ENCODE measurements at places on chromosomes 2 and 18.

GRCh38 chr2:120344976-120345581, 857 bp upstream of the INHBB start:
- DNase-seq: no peak

DNA sequence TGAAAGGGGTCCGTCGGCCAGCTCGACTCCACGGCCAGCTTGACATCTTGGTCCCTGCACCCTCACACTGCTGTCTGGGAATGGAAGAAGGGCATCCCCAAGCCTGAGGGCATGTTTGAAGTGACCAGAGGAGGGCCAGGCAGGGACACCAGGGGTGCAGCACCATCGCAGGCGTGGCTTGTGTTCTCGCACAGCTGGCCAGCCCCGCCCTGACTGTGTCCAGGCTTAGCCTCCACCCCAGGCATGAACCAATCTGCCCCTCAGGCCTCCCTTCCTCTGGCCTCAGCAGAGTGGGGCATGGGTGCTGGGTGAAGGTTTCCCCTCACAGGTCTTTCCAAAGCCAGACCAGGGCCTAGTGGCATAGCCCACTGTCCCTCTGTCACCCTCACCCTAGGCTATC, 25.0 kb downstream of the EMX1 start:
- no peak for DNase-seq

- peak; percentile 86 for DNase-seq
Observed at GRCh38 chr2:36485521-36485920, 112.4 kb downstream of the FEZ2 start.

DNA sequence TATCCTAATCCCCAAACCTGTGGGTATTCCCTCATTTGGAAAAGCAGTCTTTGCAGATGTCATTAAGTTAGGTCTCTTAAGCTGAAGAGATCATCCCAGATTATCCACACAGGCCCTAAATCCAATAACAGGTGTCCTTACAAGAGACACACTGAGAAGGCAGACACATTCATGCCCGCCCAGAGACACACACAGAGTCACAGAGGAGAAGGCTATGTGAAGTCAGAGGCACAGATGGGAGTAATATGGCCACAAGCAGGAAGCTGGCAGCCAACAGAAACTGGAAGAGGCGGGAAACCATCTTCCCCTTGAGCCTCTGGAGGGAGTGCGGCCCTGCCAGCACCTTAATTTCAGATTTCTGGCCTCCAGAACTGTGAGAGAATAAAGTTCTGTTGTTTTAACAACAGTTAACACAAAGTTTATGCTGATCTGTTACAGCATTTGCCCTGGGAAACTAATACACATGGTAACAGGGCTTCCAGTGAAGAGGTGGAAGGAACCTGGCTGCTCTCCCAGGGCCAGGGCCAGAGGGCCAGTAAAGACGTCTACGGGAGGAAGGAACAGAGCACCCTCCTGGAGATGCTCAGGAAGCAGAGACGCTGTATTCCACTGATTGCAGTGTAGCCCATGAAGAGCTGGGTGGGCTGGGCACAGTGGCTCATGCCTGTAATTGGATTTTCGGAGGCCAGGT, 217.5 kb downstream of the GLI2 start:
- no peak for DNase-seq

GRCh38 chr18:8242151-8242696, 367.0 kb upstream of the RAB12 start:
- no peak for DNase-seq

DNA sequence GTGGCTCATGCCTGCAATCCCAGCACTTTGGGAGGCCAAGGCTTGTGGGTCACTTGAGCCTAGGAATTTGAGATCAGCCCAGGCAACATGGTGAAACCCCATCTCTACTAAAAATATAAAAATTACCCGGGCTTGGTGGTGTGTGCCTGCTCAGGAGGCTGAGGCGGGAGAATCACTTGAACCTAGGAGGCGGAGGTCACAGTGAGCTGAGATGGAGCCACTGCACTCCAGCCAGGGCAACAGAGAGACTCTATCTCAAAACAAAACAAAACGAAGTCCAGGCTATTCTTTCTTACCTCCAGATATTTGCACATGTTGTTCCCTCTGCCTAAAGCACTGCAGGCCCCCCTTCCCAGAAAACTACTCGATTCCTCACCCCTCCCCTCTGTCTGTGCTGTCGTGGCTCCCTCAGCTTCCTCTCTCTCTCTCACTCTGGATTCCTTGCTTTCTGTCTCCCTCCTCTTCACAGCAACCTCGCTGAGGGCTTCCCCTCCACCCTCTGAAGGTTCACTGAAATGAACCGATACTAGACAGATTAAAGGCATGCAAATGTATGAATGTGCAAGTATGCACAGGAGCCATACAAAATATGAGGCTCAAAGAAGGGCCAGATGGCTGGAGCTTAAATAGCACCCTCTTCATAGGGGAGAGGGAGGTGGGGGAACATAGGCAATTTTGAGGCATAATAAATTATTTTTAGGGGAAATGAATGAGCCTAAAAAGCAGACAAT, 18.5 kb downstream of the TMEM177 start:
- no peak for DNase-seq

DNA sequence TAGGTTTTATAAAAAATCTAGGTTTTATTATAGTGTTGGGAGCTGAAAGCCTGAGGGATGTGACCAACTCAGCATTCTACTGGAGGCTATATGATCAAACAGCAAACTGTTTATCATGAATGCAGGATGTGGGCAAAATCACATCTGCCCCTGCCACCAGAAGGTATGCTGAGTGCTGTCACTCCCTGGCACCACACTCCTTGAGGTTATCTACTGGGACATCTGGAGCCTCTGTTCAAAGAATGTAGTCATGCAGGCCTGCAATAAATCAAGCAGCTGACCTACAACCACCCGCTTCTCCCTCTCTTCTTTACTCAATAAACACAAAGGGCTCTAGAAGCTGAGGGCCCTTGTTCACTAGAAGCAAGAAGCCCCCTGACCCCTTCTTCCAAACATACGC, 328.4 kb upstream of the DDX18 start:
- DNase-seq: no peak

DNA sequence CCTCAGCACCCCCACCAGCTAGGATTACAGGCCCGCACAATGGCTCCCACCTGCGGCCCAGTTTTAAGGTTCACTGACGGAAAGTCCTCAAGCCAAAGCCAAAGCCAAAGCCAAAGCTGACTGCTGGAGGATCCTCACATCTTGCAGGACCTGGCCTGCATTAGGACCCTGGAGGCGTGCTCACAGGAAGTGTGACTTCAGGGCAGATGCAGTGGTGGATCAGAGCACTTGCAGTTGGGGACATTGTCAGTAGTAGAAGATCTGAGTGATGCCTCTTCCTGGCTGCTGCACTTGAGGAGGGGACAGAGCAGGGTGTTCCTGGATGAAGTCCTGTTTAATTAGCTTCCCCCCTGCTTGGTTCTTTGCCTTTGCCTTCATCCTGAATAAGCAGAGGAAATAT, 69.0 kb upstream of the ALPP start:
- no peak for DNase-seq
